Panc1 (cell line): ENCODE measurements at places on chromosomes 13 and 19. TPM values are rescaled to one million over a fixed set of nuclear protein-coding genes. Genes with fewer than 3 reads are reported as not detected.

DNA sequence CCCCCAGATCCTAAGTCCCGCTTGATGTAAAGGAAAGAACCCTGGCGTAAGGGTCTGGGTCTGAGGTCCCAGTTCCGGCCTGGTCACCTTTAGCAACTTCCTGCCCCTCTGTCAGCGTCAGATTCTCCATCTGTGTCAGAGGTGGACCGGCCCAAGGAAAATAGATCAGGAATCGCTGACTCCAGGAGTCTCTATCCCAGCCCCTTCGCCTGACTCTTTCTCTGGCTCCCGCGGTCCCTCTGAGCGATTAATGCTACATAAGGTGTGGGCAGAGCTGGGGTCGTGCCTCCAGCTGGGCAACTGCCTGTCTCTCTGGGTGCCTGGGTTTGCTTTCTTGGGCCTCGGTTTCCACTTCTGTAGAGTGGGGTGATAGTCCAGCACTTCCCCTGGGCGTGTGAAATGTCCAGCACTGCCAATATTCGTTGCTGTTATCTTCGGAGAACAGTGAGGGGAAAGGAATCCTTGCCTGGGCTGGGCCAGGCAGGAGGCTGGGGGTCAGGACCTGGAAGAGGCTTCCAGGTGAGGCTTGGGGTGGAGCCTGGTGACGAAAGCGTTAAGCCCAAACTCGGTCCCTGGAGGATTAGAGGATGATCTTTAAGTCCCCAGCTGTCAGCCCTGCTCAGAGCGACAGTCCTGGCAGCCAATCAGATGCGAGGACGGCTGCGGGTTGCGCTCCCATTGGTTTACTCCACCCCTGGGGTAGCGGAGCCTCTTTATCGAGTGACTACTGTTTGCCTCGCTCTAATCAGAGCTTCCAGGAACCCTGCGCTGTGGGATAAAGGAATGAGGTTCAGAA, 767 bp downstream of the ABCA7 start:
- H3K36me3 ChIP-seq = peaks cover 6% of the 10 kb centered on the region; the same call in 1 of the 2 replicates
- peak overlapping the region; percentile 63 for H3K4me3 ChIP-seq
- DNase-seq = peak; percentile 79
- H3K27ac ChIP-seq = peak overlapping the region; percentile 92
- peaks cover 19% of the 10 kb centered on the region for H3K4me1 ChIP-seq

- no peak overlapping the region for H3K4me3 ChIP-seq
- DNase-seq = no peak
Observed at GRCh38 chr13:27466513-27466912, 16.1 kb upstream of the MTIF3 start.

- no peak for DNase-seq
- H3K4me1 ChIP-seq = no peaks in the 10 kb centered on the region; the same call in 1 of the 2 replicates
- H3K27ac ChIP-seq = no peak overlapping the region
- H3K4me3 ChIP-seq = no peak overlapping the region
Observed at GRCh38 chr13:110726726-110727125, 13.2 kb downstream of the ING1 start.

DNA sequence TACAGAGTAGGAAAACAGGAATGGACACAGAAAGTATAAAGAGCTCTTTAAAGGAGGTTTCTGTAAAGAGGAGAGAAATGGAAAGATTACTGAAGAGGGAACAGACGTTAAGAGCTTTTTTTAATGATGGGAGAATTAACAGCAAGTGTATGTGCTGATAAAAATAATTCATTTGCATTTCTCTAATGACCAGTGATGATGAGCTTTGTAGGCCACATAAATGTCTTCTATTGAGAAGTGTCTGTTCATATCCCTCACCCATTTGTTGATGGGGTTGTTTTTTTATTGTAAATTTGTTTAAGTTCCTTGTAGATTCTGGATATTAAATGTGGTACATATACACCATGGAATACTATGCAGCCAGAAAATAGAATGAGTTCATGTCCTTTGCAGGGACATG, 40.0 kb downstream of the MYO16 start:
- no peaks in the 10 kb centered on the region for H3K27me3 ChIP-seq
- no peak overlapping the region for H3K4me3 ChIP-seq
- no peak for DNase-seq
- no peaks in the 10 kb centered on the region for H3K4me1 ChIP-seq
- no peak overlapping the region for H3K27ac ChIP-seq
- no peaks in the 10 kb centered on the region for H3K36me3 ChIP-seq

- no peaks in the 10 kb centered on the region for H3K27me3 ChIP-seq
- no peak overlapping the region for H3K4me3 ChIP-seq
- no peak overlapping the region for H3K27ac ChIP-seq
Observed at GRCh38 chr13:44459674-44460073, 86.0 kb downstream of the SERP2 start.

- H3K36me3 ChIP-seq = no peaks in the 10 kb centered on the region
- no peaks in the 10 kb centered on the region for H3K4me1 ChIP-seq
- H3K4me3 ChIP-seq = no peak overlapping the region
- no peaks in the 10 kb centered on the region for H3K27me3 ChIP-seq
Observed at GRCh38 chr13:99829593-99830239, 141.9 kb downstream of the ZIC5 start.

DNA sequence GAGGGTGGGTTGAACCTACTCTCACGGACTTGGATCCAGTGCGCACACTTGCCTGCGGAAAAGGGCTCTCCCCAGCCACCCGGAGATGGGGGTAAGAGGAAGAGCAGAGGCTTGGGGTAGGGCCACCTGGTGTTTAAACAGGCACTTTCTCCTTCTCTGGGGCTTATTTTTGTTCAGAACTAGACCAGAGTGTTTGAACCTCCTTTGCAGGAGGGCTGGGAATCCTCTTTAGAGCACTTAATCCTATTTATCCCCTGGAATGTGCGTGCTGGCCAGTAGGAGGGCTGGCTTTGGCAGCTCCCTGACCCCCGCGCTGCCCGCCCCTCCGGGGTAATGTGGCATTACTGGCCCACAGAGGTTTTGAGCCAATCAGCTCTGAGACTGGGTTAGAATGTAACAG, 2.0 kb downstream of the RGS9BP start:
- no peaks in the 10 kb centered on the region for H3K27me3 ChIP-seq
- H3K27ac ChIP-seq = no peak overlapping the region
- no peaks in the 10 kb centered on the region for H3K36me3 ChIP-seq
- no peak overlapping the region for H3K4me3 ChIP-seq
- no peak for DNase-seq
- peaks cover 11% of the 10 kb centered on the region; the same call in 1 of the 2 replicates for H3K4me1 ChIP-seq

DNA sequence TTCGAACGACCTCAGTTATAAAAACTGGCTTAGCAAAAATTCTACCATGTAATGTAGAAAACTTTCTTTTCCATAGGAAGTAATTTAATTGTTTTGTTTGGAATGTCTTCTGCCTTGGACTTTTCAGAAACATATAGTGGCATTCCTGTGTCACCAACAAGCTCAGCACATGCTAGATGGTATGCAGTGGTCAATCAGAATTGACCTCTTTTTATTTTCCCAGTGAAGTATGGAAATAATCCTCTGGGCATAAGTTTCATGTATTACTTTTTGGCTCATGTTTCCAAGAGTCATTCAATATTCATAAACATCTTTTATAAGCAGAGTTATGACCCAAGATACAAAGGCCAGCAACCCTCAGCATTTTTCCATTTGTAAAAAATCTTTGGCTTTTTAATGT, 33.6 kb downstream of the NALCN start:
- H3K36me3 ChIP-seq = no peaks in the 10 kb centered on the region
- H3K27ac ChIP-seq = no peak overlapping the region
- no peak overlapping the region for H3K4me3 ChIP-seq
- DNase-seq = no peak
- no peaks in the 10 kb centered on the region for H3K4me1 ChIP-seq

DNA sequence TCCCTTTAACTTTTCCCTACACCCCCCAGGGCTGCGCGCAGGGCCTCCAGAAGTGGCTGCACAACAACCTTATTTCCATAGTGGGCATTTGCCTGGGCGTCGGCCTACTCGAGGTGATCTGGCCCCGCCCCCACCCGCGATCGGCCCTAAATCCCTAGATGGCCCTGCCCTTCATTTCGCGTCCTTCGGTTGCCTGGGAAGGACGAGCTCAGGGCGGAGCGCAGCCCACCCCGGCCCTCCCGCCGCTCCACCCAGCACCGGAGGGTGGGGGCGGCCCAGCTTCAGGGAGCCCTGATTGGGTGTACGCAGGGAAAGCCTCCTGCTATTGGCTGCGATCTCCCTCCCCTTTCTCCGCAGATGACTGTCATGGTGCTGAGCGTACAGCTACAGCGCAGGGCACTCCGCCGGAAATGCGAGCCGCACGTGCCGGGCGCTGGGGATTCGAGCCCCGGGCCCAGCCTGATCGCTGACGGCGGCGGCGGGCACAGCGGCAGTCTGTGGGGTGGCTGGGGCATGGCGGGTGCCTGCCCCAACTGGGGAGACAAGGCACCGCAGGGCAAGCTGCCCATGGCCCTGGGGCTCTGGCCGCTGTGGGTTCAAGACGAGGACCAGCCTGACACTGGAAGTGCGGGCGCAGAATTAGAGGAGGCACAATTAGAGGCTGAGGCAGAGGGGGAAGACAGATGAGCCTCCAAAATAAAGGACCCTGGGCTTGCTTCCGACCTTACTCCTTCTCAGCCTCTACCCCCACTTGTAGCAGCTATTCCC, 4.3 kb downstream of the CD37 start:
- peaks cover 3% of the 10 kb centered on the region; the same call in 1 of the 2 replicates for H3K4me1 ChIP-seq
- H3K27ac ChIP-seq = peak overlapping the region; percentile 59
- DNase-seq = no peak
- no peaks in the 10 kb centered on the region for H3K27me3 ChIP-seq

DNA sequence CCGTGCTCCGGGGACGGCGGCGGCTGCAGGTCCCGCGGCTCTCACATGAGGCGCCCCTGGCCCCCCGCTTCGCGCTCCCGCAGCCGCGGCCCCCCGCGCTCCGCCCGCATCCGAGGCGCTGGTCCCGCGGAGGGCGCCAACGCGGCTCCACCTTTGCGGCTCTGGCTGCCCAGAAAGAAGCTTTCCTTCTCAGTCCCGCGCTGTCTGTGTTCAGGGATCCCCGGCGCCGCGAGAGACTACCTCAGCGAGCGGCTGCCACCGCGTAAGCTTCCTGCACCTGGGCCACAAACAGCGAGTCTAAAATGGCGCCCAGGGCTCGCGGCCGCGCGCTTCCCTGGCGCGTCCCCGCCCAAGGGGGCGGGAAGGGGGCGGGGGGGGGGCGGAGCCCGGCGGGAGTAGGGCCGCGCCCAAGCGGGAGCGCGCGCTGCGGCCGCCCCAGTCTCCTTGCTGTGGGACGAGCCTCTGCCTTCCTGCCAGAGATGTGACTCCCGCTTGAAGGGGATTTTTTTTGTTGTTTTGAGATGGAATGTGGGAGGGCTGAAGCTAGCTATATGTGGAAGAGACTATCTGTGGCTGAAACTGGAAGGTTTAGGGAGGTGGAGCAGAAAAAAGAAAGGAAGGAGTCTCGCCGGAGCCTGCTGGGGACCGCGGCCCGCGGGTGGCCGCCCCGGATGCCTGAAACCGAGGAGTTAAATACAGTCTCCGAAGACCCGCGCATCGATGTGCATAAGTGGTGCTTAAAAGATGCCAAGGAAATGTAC, at the start of gene FBXL3:
TSS of gene FBXL3 (minus strand) at position 299 of the 761 bp plus-strand sequence. CDS start 5,299 bp downstream, outside the sequence.
- H3K27ac ChIP-seq = peak within 1 kb of the TSS; percentile 81
- no peaks in the 10 kb centered on the region for H3K27me3 ChIP-seq
- no peak for DNase-seq
- peak within 1 kb of the TSS; percentile 83 for H3K4me3 ChIP-seq

GRCh38 chr13:24161010-24161775, 673 bp downstream of the SPATA13 start:
- peaks cover 4% of the 10 kb centered on the region for H3K4me1 ChIP-seq
- H3K27me3 ChIP-seq = no peaks in the 10 kb centered on the region
- H3K4me3 ChIP-seq = peak overlapping the region; percentile 68
- no peak overlapping the region; the same call in 1 of the 2 replicates for H3K27ac ChIP-seq

DNA sequence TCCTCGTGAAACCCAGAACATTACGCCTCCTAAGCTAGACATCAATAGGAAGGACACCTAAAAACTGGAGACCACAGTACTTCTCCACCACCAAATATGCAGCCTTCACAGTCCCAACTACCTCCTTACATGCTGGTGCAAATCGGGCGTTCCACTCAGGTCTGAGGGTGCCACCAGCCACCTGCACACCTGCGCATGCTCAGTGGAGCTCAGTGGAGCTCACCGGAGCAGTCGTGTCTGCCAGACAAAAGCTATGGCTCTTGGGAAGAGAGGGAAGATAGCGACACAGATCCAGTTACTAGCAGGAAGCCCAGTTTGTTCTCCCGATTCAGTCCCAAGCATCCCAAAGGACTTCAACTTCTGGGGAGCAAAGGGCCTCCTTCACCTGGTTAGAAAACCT, 237.1 kb downstream of the TSHZ3 start:
- peaks cover 20% of the 10 kb centered on the region for H3K4me1 ChIP-seq
- no peaks in the 10 kb centered on the region for H3K27me3 ChIP-seq
- no peak overlapping the region for H3K4me3 ChIP-seq
- DNase-seq = no peak
- H3K27ac ChIP-seq = peak overlapping the region; percentile 62

DNA sequence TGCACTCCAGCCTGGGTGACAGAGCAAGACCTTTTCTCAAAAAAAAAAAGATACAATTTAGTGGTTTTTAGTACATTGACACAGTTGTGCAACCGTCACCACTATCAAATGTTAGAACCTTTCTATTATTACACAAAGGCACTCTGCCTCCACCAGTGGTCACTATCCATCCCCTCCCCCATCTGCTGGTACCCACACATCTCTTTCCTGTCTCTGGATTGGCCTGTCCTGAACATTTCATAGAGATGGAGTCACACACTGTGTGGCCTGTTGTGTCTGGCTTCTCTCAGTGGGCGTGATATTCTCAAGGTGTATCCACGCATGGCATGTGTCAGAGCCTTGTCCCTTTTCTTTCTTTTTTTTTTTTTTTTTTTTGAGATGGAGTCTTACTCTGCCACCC, 11.2 kb downstream of the KDM4B start:
- no peaks in the 10 kb centered on the region for H3K27me3 ChIP-seq
- H3K4me1 ChIP-seq = peaks cover 12% of the 10 kb centered on the region
- no peak overlapping the region for H3K27ac ChIP-seq
- no peak for DNase-seq

DNA sequence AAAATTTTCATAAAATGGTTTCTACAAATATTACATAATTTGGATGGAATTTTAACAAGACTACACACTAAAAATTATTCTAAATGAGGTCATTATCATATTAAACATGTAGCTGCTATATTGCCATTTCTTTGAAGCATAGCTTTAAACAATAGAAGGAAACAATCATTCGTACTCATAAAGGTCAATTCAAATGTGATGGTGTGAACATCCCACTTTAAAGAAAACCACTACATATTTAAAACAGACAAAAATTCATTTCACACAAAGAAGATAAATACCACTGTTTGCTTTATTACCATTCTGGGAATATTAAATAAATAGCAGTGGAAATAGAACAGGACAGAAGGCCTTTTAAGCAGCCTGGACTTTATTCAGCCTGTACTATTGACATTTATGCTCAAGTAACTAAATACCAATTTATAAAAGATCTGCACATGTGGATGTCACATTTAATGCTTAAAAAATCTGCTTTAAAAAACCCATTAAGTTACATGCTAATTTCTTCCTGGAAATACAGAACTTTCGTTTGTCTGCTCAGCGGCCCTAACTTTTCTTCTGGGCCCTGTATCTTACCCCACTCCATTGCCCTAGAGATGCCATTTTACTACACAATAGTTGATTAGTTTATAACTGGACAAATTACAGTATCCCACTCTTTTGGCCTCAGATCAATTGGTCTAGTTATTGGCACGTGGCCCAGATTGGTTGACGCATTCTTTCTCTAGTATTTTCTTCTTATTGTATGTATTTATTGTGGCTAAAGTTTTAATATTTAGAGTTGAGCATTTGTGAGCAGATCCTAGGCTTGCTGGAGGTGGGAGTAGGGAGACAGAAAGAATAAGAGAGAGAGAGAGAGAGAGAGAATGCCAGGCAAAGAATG, 215.1 kb upstream of the SPRY2 start:
- no peak overlapping the region for H3K4me3 ChIP-seq
- H3K27me3 ChIP-seq = no peaks in the 10 kb centered on the region
- H3K27ac ChIP-seq = no peak overlapping the region
- H3K36me3 ChIP-seq = no peaks in the 10 kb centered on the region
- DNase-seq = no peak

Gene CD70
- total RNA-seq = 45.4 TPM

Gene ADAMTS10
- total RNA-seq = 10.0 TPM

Gene PPP1R12C
- total RNA-seq = 158 TPM

Gene IL12RB1
- total RNA-seq = 0.36 TPM

Gene GRK1
- total RNA-seq = 1.8 TPM
